ENCODE measurements at places on chromosomes 1 and 21.

- DNase-seq: no peak
These were observed 481.2 kb downstream of the MATN1 start for GRCh38 chr1:30242168-30242567.

GRCh38 chr1:27672750-27673112, 739 bp upstream of the IFI6 start:
- no peak for DNase-seq

DNA sequence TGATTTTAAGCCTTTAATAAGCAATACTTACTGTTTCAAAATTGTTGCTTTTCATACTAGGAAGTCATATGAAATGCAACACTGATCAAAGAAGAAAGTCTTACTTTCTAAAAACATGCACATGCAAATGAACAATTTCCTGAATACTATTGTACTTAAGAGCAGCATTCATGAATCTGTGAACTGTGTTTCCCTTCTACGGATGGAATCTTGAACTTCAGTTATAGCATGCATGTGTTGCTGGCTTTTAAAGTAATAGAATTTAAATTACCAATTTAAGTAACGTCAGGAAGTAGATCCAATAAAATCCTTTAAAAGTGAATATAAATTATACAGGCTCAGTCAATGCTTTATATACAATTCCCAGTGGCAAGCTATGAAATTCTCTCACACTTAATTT, 348.9 kb downstream of the KCNT2 start:
- DNase-seq: no peak

DNA sequence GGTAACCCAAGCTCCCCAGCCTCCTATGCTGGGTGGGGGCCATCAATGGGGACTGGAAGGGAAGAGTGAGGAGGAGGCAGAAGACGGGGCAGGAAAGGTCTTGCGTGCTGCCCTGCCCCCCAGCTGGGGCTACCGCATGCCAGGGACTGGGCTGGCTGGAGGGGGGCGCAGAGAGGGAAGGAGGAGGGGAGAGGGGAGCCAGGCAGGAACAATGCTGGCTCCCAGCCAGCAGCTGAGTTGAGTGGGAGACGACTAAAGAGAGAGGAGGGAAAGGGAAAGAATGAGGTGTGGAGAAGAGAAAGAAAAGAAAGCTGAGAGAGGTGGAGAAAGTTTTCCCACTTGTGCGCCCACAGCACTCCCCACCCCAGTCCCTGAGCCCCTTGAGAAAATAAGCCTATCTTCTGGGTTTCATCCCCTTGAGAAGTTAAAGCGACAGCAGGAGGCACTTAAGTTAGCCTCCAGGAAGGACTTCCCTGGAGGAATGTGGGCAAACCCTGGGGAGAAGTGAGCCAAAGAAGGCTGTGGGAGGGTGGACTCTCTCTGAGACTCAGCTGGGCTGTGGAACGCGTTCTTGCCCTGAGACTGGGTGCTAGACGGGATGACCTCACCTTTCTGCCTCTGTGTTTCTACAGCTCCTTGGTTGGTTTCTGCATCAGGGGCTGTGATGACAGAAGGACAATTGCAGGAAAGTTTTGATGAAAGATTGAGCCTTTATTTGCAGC, 12.9 kb upstream of the NES start:
- no peak for DNase-seq

GRCh38 chr1:98130408-98130807, 209.6 kb upstream of the DPYD start:
- DNase-seq: no peak

GRCh38 chr1:14100444-14100843, 400.5 kb downstream of the PRDM2 start:
- DNase-seq: no peak

GRCh38 chr1:225653463-225654276, 747 bp upstream of the ENAH start:
- peak; percentile 14 for DNase-seq

DNA sequence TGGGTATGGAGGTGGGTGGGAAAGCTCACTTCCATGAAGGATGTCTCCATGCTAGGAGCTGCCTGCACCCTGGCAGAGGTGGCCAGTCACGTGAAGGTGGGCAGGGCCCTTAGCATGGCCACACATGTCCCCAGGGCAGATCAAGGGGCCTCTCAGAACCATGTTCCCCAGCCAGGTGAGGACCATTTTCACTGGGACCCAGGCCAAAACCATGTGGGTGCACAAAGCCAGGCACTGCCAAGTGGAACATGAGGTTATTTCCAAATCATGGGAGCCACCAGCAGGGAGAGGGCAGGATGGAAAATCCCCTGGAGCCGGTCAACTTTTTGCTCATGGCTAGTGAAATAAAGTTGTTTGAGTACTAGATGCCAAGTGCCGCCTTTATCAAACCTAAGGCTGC, 9.7 kb downstream of the ZNF692 start:
- DNase-seq: no peak

DNA sequence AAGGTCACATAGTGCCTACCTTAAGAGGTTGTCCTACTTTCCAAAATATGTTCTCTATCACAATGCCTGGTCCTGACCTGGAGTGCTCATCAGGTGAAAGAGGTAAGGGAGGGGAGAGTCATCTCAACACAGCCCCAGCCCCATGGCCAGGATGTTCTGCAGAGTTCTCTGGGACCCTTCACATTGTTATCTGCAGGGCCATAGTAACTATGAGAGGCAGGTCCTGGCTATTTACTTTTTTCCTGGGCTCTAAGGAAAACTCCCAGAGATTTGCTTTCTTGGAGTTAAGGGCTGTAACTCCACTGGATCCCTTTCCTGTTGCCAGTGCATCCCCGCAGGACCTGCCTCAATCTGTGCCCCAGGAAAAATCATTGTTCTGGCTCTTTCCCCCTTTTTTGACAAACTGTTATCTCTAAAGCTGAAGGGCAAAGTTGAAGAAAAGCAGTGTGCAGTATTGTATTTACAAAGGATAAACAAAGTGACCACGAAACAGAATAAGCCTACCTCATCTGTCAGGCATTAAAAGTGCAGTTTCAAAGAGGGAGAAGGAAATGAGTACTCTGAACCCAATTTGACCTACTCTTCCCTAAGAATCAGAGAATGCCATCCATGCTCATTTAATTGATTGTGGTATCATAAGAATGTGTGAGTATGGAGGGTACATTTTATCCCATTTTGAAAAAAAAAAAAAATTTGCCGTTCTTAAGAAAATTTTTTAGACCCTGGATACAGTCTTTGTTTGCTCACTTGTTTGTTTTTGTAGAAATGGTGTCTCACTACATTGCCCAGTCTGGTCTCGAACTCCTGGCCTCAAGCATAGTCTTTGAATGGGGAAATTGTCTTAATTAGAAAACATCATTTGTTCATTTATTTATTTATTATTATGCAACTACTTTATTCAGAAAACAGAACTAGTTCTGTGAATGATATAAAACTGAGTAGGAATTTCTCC, 149.6 kb downstream of the RHOU start:
- no peak for DNase-seq
